ENCODE measurements at places on chromosomes 1 and 21.

GRCh38 chr1:12153181-12153785, 13.5 kb upstream of the TNFRSF1B start:
- DNase-seq = peak; percentile 53

DNA sequence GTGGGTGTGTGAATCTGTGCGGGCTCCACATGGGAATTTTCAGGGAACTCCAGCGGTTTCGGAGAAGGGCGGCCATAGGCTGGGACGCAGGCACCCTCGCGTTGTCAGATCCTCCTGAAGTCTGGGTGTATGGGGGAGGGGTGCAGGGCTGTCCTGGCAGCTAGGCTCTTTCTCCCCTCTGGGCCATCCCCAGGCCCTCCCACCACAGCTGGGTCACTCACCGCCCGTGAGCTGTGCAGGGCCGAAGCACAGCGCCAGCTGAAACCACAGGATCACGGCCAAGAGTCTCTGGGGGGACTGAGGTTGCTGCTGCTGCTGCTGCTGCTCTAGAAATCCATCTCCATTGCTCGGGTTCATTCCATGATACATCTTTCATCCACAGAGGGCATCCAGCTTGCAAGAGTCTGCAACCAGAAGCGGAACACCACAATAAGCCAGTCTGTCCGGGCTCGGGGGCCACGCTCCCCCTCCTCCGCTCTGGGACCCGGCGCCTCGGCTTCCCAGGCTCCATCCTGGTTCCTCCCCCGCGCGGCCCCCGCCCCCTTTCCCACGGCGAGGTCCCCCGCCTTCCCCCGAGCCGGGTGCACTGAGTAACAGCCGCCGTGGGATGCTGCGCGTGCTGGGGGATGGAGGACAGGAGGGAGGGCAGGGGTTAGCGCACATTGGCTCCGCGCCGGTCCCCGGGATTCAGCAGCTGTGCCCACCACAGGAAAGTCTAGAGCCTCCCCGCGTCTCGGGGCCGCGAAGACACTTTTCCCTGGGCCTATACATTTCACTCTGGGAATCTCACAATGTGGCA, 720 bp downstream of the SUSD4 start:
- DNase-seq = peak; percentile 16

- no peak for DNase-seq
Observed at GRCh38 chr1:89287181-89288050, 14.8 kb upstream of the GBP5 start.

DNA sequence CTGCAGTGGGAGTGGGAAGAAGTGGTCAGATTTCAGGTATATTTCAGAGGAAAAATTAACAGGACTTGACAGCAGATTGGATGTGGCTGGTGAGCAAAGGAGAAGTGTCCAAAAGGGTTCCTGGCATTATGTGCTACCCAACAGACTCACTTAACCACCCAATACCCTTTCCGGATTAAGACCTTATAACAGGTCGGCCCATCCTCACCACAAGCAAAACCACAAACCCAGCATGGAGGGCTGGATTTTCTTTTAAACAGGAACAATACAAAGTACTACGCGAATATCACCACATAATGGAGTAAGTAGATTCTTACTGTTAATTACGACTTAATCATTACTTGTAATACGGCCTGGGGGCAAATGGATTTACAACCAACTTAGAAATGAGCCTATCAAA, 59.2 kb downstream of the WDR64 start:
- no peak for DNase-seq

GRCh38 chr21:35357041-35357780, 308.1 kb upstream of the RUNX1 start:
- no peak for DNase-seq

- no peak for DNase-seq
Observed at GRCh38 chr1:201666102-201666501, 127.2 kb downstream of the NAV1 start.

- no peak for DNase-seq
Observed at GRCh38 chr1:228868731-228869024, 133.4 kb downstream of the RHOU start.

DNA sequence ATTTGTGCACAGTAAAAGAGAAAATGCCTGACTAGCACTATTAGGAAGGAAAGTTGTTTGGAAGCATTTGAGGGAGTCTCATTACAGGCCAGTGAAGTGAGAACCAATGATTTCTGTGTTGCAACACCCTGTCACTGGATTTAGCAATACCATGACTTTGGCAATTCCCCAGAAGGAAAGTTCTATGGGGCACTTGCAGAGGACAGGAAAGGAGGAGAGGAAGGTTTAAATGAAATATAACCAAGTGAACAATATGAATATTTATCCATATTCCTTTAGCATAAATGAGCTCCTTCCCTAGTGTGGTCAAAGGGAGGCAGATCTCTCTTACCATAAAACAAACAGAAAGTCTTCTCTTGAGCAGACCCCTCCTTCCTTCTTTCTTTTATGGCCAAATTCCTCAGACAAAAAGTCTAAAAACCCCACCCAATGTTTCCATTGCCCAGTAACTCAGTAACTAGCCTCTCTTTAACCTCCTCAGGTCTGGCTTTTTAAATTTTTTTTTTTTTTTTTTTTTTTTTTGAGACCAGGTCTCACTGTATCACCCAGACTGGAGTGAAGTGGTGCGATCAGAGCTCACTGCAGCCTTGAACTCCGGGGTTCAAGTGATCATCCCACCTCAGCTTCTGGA, 5.5 kb downstream of the TLR5 start:
- DNase-seq = no peak

- DNase-seq = no peak
Observed at GRCh38 chr1:161206411-161207140, 4.4 kb downstream of the NDUFS2 start.

DNA sequence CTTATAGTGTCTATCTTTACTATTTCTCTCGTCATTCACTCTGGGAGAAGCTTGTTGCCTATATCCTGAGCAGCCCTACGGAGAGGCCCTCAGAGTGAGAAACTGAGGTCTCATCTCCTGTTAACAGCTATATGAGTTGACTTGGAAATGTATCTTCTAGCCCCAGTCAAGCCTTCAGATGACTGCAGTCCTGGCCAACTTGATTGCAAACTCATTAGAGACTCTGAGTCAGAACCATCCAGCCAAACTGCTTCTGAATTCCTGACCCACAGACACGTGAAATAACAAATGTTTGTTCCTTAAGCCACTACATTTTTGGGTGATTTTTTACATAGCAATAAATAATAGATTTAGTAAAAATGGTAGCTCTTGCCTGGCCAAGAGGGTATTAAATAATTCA, 3.9 kb upstream of the ZBED6 start:
- no peak for DNase-seq

GRCh38 chr21:38813143-38813542, 7.4 kb downstream of the ETS2 start:
- no peak for DNase-seq

DNA sequence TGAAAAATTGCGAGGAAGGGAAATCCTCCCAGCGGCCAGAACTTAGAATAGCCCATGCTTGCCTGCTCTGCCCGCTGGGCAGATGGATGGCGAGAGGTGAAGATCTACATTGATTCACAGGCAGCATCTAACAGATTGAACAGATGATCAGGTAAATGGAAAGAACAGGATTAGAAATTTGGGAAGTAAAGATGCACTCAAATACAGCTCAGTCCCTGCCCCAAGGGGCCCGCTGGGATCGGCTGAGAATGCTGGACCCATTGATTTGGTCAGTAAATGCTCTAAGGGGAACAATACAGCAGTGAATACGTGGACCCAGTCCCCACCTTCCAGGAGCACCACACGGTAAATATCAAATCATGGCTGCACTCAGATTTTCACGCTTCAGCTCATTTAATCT, 248.2 kb downstream of the MATN1 start:
- no peak for DNase-seq

- no peak for DNase-seq
Observed at GRCh38 chr1:185284116-185284515, 32.9 kb downstream of the IVNS1ABP start.

DNA sequence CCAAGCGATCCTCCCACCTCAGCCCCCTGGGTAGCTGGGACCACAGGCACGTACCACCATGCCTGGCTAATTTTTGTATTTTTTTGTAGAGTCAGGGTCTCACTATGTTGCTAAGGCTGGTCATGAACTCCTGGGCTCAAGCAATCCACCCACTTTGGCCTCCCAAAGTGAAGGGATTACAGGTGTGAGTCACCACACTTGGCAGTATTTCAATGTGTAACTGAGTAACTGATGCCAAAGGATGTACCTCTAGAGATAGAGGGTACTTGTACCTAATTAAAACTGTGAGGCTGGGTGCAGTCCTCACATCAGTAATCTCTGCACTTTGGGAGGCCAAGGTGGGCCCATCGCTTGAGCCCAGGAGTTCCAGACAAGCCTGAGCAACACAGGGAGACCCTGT, 258.7 kb upstream of the DMRTA2 start:
- DNase-seq = no peak

DNA sequence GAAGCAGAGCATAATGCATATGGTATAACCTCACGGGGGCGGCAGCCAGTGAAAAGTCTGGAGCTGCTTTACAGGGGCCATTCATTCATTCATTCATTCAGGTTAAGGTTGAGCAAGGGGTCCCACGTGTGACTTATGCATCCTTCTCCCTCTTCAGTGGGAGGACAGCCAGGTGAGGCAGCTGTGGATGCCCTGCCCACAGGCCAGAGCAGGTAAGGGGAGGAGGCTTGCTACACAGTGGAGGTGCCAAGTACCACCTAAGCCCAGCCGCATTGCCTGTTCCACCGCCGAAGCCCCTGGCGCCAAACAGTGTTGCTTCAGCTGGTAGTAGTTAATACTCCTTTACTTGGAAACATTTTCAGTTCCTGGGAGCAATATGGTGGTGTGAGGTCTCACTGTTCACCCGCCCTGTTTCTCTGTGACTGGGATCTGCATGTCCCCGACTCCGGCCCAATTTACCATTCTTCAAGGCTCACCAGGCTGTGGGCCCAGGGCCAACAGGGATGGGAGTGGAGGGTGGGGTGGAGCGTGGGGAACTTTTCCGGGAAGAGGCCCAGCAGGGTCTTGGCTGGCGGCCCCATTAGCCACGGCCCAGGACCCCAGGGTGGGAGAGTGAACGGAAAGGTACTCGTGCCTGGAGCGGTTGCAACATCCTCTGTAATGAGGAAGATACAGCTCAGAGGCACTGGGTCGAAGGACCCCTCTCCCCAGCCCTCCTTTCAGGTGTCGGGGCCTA, 722 bp upstream of the PODN start:
- DNase-seq = no peak

- DNase-seq = no peak
Observed at GRCh38 chr1:177088966-177089365, 75.5 kb downstream of the ASTN1 start.

DNA sequence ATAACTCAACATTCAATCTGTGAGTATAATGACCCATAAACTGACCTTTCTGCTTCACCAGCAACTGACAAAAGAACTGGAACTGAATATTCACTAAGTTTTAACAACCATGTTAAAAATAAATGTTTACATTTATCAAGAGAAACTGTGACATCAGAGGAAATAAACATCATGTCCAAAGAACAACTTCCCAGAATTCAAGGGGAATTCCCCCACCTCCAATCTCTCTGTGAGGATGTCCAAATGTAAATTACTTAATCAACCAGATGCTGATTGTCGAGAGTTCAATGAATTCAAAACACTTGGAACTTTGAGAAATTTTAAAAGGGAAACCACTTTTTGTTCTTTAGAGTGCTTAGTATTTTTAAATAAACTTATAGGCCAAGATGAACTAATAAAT, 365.6 kb upstream of the ADGRL2 start:
- DNase-seq = no peak

DNA sequence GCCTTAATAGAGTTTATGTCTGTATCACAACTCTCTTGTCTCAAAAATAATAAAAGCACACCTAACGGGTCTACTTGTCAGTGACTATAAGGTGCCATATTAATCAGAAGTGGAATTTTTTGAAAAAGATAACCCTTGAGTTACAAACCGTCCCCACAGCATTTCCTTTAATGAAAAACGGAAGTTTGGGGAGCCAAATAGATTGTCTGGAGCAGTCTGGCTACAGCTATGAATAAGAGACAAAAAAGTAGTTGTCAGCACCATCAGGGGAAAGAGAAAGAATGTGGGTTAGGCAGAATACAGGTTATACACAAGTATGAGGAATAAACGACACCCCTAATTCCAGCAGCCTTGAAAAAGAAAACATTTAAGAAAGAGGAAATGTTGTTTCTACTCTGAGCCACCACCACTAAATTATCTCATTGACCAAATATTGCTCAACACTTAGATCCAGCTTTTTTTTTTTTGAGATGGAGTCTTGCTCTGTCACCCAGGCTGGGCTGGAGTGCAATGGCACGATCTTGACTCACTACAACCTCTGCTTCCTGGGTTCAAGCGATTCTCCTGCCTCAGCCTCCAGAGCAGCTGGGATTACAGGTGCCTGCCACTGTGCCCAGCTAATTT, 29.4 kb upstream of the USP24 start:
- no peak for DNase-seq

DNA sequence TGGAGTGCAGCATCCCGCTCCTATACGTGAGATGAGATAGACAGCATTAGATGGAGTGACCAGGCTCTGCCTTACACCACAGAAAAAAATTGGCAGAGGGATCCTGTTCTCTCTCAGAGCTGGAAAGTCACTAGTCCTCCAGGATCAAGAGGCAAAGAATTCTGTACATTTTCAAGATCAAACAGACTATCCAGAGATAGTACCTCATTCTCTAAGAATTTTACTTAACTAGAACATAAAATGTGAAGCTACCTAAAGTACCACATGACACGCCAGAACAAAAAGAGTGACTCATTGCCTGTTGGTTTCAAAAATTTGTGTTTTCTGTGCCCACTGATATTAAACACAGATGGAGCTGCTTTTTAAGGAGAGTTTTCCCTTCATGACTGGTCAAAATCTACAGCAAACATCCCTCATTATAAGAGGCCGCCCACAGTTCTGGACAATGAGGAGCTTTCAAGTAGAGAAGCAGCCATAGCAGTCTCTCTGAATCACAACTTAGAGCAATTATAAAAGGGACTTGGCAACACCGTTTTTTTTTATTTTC, 32.3 kb downstream of the CD160 start:
- no peak for DNase-seq

DNA sequence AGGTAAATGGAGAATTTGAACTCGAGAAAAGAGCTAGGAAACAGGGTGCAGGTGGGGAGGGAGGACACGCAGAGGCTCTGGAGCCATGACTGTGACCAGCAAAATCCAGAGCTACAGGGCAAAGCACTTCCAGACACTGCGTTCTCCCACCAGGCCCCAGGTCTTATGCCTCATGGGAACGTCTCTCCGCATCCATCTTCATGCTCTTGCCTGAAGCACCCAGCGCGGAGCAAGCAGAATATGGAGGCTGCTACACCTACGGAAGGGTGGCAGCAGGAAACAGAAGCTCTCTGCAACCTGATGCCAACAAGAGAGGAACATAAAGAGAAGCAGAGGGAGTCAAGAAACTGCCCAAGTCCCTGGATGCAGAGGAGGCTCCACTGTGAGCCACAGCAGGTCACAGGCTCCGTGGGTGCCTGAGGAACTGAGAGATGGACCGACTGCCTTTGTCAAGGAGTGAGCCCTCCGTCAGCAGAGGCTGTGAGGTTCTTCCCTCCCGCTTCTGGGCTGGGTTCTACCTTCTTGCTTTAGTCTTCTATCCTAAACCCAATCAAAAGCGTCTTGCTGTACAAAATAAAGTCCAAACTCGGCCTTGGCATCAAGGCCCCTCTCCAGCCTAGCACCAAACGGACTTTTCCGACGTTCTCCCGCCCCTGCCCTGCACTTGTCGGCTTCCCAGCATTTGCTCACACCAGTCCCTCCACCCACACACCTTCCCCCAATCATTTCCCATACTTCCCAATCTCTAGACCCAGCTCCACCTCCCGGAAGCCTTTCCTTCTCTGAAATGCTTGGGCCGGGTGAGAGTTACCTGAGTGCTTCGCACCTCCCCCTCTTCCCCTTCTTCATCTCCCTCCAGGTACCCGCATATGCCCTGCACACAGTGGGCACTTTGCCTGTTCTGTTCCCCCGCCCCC, 930 bp downstream of the DHCR24 start:
- DNase-seq = no peak

All from GM10248 (cell line).